ENCODE measurements at places on chromosomes 5 and 9.

DNA sequence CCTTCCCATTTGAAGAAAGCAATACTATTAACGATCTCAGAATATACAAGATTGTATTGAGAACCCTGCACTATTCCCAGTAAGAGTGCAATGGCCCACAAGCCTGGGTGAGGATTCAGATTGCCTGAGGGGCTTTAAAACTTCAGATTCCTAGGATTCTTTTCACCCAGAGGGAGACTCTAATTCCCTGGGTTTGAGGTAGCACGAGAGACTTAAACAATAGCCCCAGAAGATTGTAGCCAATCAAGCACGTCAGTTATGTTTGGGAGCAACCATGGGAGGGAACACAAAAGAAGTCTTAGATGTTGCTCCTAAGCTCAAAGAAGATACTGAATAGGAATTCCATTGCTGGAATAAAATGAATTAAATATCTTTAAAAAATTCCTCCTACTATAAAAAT is 17.9 kb downstream of the MRPS27 start:
- no peak for DNase-seq

DNA sequence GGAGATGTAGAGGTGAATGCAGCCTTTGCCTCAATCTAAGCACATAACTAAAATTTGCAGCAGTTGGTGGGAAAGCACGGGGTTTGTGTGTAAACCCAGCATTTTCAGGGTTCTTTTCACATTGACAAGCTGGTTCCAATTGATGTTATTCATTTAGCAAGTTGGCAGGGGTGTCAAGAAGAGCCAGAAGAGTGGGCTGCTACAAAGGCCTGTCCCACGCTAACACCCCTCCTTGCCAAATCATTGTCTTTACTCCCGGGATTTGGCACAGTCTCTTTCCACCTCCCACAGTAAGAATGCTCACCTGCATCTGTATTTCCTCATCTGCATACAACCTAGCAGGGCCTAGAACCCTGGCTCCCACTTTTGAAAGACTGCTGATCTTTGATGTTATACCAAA is 11.8 kb downstream of the RGMB start:
- no peak for DNase-seq

DNA sequence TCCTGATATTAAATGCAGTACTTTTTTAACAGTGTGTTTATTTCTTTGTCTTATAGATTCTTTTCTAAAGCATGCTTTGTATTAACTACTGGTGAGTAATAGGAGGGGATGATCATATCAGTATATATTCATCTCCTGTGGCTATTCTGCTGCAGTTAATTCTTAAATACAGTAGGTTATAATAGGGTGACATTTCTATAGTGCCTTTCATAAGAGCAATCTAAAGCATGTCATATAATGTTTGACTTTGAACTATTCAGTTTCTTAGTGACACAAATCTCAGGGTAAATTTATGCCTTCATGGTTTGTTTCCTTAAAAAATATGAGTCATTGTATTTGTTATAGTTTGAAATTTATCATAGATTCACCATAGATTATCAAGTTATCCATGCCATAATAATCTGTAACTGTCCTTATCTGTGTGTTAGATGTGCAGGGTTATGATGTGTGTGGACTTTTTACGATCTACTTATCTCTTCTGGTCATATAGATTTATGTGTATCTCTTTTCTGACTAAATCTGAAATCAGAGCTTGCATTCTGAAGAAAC is 1019.5 kb downstream of the NR2F1-AS1 start:
- no peak for DNase-seq

DNA sequence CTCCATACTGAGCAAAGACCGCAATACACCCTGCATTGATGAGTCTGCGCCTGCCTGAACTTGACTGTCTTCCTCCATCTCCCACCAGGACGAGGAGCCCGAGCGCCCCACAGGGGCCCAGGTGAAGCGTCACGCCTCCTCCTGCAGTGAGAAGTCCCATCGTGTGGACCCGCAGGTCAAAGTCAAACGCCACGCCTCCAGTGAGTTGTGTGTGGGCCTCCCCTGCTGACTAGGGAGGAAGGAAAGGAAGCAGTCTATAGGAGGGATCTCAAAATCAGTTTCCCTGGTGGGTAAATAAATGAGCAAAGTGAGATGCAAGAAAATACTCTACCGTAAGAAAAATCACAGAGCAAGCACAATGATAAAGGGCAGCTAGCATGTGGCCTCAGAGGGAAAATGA is 22.8 kb upstream of the GRPEL2 start:
- DNase-seq, result no peak

GRCh38 chr5:95526871-95527270 is 27.9 kb downstream of the SKIC3 start:
- DNase-seq, result no peak

DNA sequence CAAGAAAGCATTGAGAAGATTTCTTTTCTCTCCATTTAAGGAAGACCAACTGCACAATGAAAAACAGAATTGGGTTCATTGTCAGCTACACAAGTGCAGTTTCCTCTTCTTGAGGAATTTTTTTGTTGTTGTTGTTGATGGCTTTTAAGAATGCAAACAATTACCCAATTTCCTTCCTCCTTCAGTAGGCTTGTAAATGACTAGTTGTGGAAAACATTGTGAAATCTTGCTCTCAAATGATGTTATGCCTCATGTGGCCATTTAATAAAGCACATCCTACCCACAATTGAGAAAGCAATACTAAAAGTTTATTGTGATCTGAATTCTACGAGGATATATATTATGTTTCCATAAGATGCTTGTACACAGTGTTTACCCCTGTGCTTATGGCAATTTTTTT is 171.6 kb downstream of the FAM174A start:
- no peak for DNase-seq

DNA sequence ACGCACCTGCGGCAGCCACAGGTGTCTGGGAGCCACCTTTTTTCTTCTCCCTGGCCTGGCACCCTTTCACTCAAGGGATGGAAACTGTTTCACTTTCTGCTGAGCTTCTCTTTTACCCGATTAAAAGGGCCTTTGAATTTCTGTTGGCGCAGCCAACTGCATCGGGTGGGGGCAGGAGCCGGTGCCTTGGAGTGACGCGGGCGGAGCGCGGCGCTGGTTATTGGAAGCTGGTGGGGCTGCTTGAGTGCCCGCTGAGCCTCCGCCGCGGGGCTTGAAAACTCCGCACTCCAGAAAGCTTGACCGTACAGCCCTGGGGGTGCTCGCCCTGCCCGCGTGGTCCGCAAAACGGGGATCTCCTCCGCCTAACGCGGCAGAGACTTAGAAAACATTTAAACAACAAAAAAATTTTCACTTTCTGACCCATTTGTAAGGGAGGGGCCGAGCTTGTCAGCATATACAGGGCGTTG is 52.0 kb upstream of the TJP2 start:
- DNase-seq, result no peak

DNA sequence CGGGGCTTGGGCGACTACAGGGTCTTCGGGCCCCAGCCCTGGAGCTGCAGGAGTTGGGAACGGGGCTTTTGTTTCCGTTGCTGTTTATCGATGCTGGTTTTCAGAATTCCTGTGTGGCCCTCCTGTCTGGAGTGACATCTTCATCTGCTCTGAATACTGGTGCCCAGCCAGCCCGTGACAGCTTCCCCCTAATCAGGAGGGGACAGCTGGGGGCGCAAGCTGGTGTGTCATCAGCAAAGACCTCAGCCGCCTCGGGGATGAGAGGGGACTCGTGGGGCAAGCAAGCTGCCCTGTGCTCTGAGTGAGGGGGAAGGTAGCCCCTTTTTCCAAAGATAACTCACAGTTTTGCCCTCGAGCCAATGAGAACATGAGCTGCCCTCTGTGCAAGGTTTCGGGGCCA is 110.7 kb downstream of the RXRA start:
- DNase-seq, result no peak

DNA sequence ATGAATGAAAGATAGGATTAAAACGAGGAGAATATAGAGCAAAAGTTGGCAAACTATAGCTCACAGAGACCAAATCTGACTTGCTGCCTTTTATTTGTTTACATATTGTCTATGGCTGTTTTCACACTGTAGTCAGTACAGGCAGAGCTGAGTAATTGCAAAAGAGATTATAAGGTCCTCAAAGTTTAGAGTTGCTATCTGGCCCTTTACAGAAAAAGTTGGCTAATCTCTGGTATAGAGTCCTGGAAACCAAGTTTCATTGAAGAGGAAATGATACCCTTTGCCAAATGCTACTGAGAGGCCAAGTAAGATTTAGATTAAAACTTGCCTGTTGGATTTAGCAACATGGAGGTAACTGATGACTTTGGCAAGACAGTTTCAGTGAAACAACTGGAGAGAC is 36.0 kb downstream of the LYRM7 start:
- DNase-seq, result no peak

- no peak for DNase-seq
Observed at GRCh38 chr9:7246917-7247522, 489.2 kb downstream of the KDM4C start.

GRCh38 chr5:54643685-54644106 is 126.1 kb downstream of the SNX18 start:
- DNase-seq, result no peak

GRCh38 chr9:759983-760736 is 81.3 kb upstream of the DMRT1 start:
- no peak for DNase-seq

GRCh38 chr5:62969409-62970120 is 390.9 kb downstream of the LRRC70 start:
- no peak for DNase-seq

DNA sequence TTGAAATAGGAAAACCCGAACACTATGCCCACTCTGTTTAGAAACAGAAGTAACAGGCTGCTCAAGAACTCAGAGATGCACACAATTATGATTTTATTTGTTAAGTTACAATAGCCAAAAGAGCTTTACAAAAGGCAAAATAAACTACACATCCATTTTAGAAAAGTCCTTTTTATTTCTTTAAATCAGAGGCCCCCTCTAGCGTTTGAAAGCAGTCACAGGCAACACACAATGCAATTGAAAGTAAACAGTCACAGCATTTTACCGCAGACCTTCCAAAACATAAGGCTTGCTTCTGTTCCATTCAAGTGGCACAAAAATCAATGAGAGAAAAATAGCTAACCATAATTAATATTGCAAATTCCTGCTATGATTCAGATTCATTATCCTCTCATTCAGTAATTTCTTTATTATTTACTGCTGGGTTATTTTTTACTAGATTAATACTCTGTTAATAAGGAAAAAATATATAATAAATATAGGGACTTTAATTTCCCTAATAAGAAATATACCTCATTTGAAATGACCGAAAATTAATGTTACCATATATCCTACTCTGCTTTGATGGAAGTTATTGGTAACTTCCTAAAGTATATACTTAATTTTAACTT is 78.3 kb downstream of the CEP120 start:
- DNase-seq, result no peak

- DNase-seq, result no peak
Observed at GRCh38 chr5:107295914-107296313, 374.8 kb downstream of the EFNA5 start.

DNA sequence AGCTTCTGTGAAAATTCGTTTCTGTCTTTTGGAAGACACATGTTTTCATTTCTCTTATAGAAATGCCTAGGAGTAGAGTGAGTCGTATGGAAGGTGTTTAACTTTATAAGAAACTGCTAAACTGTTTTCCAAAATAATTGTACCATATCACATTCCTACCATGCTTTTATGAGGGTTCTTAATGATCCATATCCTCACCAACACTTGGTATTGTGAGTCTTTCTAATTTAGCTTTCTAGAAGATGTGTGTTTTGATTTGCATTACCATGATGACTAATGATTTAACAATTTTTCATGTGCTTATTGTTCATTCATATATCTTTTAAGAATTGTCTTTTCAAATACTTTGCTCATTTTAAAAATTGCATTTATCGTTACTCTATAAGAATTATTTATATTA is 223.6 kb downstream of the COMMD10 start:
- no peak for DNase-seq

- DNase-seq, result no peak
Observed at GRCh38 chr5:174082286-174082685, 36.8 kb downstream of the NSG2 start.

GRCh38 chr5:72451741-72452505 is 55.3 kb downstream of the ZNF366 start:
- no peak for DNase-seq

DNA sequence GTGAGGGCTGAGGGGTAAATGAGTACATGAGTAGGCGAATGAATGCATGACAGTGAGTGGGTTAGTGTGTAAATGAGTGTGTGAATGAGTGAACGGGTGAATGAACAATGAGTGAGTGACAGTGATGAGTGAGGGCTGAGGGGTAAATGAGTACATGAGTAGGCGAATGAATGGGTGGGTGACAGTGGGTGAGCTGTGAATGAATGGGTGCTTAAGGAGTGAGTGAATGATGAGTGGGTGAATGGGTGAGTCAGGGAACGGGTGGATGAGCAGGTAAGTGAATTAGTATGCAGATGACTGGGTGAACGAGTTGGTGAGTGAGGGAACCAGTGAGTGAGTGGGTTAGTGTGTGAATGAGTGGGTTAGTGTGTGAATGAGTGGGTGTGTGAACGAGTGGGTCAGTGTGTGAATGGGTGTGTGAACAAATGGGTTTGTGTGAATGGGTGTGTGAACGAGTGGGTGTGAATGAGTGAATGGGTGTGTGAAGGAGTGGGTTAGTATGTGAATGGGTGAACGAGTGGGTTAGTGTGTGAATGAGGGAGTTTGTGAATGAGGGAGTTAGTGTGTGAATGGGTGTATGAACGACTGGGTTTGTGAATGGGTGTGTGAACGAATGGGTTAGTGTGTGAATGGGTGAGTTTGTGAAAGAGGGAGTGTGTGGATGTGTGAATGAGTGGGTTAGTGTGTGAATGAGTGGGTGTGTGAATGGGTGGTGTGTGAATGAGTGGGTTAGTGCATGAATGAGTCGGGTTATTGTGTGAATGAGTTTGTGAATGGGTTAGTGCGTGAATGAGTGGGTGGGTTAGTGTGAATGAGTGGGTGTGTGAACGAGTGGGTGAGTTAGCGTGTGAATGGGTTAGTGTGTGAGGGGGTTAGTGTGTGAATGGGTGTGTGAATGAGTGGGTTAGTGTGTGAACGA is 32.9 kb downstream of the NKD2 start:
- no peak for DNase-seq

DNA sequence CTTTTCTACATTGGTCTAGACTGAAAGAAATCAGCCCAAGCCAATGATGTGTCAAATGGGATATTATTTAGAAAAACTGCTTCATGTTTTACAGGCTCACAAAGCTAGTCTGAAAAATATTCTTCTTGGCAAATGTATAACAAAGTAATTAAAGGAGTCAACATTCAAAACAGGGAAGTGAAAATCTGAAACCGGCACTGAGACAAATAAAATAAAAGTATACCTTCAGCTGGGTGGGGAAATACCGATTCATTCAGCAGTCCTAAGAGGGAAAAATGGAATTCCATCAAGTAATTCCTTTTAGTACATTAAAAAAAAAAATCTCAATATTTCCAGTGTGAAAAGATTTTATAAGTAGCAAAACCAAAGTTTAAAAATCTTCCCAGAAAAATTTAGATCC is 259.6 kb upstream of the SLC24A2 start:
- DNase-seq, result no peak

GRCh38 chr9:137114613-137115393 is at the start of gene DPP7:
TSS of gene DPP7 (minus strand) at chr9:137114733. CDS start at chr9:137114713, 20 bp downstream.
- DNase-seq, result peak; percentile 74

Measured in CD4-positive, alpha-beta T cell treated with Interleukin-6 at 100 ng/mL for 8 hours (primary cell).